Stimulated activated CD8-positive, alpha-beta memory T cell treated with anti-CD3 and anti-CD28 coated beads, Interleukin-15, amount 100 ng/mL, for 1 hour (primary cell): ENCODE measurements at places on chromosomes 1 and 21.

DNA sequence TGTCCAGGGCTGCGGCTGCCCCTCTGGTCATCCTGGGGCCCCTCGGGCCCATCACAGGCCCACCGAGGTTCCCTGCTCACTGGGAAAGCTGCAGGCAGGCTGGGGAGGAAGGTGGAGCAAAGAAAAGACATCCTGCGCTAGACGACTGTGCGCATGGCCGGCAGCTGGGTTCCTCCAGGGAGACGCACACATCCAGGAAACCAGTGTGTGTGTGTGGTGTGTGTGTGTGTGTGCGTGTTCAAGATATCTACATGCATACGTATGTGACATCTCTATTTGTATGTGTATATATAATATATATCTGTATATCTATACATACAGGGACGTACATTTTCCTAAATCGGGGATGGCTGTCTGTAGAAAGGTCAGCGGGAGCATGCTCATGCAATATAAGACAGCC is 63.7 kb downstream of the ACOT7 start:
- DNase-seq: no peak

DNA sequence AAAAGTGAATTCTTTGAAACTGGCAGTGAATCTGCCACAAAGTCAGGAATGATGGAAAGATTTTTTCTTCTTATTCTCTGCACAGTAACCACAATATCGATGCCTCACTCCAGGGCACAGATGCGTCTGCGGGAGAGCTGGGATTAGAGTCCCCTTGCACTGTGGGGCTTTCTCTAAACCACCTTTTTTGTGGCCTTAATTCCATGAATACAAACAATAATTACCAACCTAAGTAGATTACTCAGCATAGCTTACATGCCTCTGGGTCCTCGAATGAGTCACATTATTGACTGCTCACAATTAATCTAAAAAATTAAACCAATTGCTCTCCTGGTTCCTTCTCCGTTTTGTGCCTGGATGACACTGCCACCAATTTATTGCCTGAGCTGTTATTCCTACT is 125.8 kb downstream of the KAZN start:
- DNase-seq: no peak

- DNase-seq: no peak
Observed at GRCh38 chr1:175034775-175035174, 11.6 kb upstream of the MRPS14 start.

- DNase-seq: no peak
Observed at GRCh38 chr1:77468949-77469710, 187.3 kb downstream of the AK5 start.

DNA sequence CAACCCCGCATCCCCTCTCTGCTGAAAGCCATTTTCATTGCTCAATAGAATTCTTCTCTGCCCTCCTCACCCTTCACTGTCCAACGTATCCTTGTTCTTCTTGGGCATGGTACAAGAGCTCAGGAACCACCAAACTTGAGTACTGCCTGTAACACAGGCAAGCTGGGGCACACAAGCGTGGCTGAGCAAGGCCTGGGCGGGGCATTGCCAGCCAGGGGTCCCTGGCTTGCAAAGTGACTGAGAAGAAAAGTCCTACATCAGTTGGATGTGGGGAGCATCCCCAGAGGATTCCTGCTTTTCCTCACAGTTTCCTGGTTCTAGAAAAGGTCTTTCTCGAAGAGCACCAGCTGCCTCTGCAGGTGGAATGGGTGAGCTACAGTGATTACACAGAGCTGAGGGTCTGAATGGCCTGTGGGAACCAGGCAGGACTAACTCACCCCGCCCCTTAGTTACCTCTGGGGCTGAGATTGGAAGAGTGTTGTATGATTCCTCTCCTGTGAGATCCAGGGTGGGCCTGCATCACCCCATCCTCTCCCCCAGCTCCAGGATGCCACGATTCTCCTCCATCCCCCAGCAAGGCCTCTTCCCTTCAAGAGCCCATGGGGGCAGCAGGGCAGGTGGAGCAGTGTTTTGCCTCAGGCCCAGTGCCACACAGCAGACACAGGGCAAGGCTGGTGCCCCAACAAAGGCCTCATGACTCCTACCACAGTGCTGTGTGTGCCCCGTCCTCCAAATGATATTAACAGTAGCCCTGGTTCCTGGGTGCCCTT is 121.9 kb downstream of the MATN1 start:
- DNase-seq: no peak

- no peak for DNase-seq
Observed at GRCh38 chr1:201229095-201229494, 38.5 kb downstream of the IGFN1 start.

GRCh38 chr1:44526295-44527073 is 121.4 kb downstream of the RNF220 start:
- no peak for DNase-seq
